ENCODE measurements at places on chromosomes 7 and 10.

DNA sequence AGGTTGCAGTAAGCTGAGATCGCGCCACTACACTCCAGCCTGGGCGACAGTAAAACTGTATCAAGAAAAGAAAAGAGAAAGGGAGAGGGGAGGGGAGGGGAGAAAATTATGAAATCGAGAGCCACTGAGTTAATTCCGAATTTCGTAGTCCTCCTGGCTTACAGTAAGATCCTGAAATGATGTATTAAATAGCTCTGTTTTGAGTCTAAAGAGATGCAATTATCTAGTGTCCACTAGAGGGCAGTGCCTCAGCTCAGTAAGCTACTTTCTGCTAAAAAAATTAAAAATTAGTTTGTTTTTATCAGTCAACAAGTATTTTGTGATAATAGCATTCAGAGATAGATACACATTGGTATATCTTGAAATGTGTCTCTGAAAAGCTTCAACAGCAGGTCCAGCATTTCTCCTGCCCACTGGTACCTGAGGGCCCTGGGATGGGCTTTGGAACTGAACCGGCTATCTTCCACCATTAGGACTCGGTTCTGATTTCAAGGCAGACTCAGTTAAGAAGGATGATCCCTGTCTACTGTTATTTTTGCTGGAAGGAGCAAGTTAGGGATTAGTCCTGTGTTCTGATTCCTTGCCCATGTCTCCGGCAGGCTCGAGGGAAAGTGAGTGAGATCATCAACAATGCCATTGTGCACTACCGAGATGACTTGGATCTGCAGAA, 19.5 kb downstream of the TSPAN33 start:
- DNase-seq: no peak

- no peak for DNase-seq
These were observed 112.5 kb upstream of the PRSS1 start for GRCh38 chr7:142636751-142637150.

DNA sequence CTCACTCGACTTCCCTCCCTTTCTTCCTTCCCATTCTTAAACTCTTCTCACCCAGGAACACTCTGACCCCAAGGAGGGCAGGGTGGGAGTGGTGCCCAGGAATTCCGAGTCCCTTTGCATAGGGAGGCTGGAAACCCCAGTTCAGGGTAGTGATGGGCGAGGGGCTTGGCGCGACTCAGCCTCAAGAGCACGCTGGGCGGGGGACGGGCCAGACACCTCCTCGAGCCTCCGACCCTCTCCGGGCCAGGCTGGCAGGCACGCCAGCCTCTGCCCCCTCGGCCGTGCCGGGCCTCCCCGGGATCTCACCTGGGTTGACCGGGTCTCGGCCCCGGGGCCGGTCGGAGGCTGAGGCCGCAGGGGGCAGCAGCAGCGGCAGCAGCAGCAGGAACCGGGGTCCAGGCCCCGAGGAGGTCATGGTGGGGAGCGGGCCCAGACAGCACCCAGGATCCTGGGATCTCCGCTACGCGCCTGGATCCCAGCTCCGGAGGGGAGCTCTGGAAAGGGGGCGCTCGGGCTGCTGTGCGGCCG, 457 bp downstream of the PLOD3 start:
- no peak for DNase-seq

DNA sequence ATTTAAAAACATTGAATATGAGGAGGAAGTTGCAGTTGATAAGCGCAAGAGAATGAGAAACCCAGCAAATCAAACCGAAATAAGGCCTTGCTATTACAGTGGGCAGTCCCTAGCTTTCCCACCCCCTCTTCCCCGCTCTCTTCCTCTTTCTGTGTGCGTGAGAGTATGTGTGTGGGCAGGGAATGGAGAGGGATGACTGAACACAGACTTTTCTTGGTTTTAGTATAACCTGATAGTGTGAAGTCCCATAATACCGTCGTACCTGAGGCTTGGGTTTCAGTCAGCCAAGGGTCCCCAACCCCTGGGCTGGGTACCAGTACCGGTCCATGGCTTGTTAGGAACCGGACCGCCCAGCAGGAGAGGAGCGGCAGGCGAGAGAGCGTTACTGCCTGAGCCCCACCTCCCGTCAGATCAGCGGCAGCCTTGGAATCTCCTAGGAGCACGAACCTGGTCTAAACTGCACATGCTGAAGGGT, 255.3 kb downstream of the CELF2 start:
- DNase-seq: no peak
